ENCODE measurements at places on chromosomes 4 and X. TPM values are rescaled to one million over a fixed set of nuclear protein-coding genes. Genes with fewer than 3 reads are reported as not detected.
A peak's percentile ranks its signal among the peaks of the same experiment; 100 is the strongest.

DNA sequence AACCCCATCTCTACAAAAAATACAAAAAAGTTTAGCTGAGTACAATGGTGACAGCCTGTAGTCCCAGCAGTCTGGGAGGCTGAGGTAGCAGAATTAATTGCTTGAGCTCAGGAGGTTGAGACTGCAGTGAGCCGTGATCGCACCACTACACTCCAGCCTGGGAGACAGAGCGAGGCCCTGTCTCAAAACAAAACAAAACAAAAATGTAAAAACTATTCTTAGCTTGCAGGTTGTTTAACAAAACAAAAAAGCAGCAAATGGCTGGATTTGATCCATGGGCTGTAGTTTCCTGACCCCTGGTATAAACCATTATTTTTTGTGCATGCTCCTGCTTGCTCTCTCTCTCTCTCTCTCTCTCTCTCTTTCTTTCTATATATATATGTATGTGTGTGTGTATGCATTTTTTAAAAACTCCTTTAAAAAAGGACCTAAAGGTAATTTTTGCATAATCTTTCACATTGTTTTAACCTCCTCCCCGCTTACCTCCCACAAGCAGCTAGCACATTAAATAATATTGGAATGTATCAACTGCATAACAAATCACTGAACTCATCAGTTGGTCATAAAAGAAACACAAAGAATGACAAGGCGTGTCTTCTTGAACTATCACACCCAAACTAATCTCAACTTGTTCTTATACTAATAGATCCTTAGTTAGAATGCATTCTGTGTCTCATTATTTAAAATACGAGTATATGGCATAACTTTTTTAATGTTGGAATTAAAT, 4.8 kb downstream of the AREG start:
- no peak for DNase-seq

DNA sequence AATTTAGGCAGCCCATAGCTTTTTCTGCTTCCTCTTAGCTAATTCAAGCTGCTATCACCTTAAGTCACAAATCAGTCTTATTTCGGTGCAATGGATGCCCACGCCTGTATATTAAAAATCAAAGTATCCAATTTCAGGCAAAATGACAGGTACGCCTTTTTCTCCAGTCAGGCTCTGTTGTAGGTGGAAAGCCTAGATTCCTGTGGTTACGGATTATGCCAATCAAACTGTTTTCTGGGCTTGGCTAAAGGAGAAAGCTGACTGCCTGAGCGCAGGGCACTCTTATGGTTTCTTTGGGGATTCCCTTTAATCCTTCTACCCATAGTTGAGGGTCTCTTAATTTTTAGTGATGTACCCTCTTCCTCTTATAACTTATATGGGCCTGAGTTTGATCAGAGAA, 550.5 kb downstream of the PDHA2 start:
- no peak for DNase-seq

GRCh38 chr4:100913685-100914084, 395.9 kb upstream of the EMCN start:
- DNase-seq: peak; percentile 69

CA5B gene
- 8.0 TPM for total RNA-seq
